NCI-H1930 (cell line): ENCODE measurements at places on chromosomes 12 and 14.

DNA sequence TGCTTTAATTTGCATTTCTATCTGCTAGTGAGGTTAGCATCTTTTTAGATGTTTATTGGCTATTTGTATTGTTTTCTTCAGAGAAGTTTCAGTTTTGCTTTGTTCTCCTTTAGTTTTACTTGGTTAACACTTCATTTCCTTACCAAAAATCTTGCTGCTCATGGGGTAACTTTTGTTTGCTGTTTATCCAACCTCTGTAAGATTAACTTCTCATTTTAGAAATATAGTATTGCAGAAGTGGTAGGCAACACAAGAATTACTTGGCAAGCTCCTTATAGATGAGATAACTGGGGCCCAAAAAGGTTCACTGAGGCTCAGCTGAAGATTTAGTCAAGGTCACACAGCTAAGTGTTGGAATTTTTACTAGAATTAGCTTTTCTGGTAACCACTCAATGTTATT is 40.5 kb downstream of the ALKBH1 start:
- no peak for DNase-seq

- no peak for DNase-seq
Observed at GRCh38 chr12:122399254-122399591, 23.2 kb downstream of the CLIP1 start.

DNA sequence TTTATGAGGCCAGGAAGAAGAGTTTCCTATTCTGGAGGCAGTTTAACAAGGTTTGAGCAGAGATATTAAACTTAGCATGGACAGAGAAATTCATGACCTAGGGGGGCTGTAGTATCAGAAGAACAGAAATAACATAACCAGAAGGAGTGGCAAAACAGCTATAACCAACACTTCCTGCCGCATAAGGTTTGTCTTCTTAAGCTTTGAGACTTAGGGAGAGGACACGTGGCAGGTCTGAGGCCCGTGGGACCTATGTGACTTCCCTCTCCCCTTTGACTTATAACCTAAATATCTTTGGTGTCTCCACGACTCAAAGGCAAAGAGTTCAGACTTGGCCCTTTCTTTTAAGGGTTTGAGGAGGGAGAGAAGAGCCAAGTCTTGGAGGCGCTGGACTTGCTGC is 119.1 kb upstream of the PZP start:
- DNase-seq = no peak

GRCh38 chr12:78343657-78344056 is 513.0 kb downstream of the NAV3 start:
- no peak for DNase-seq

DNA sequence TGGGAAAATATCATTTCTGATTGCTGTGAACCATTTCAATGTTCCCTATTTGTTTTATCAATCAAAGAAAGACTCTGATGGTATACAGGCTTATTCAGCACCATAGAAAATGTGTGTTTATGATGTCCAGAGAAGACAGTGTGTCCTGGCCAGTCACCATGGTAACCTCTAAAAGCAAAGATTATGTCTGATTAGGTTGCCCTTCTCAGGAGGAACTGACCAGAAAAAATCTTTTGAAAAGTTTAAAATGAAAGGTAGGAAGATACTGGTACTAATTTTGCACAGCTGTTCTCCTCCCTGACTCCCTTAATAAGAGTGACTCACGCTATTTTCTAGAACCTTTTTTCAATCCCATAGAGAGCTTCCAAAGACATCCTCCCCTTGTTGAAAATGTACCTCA is 391.8 kb upstream of the DCN start:
- DNase-seq = no peak

GRCh38 chr14:51883232-51883631 is 22.8 kb downstream of the GNG2 start:
- DNase-seq = no peak

DNA sequence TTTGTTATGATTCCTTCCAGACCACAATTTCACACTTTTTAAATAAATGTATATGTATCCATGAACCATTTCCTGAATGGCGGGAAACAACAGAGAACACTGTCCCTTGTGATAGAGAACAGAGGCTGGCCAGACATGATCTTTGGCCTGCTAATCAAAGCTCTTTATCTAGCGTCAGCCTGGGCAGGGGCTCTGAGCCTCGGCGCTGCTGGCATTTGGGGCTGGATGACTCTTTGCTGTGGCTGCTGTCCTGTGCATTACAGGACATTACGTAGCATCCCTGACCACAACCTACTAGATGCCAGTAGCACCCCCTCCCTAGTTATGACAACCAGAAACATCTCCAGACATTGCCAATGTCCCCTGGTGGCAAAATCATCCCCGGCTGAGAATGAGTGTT is 77.7 kb downstream of the DNAH10 start:
- DNase-seq = no peak

GRCh38 chr14:66508846-66509621 is 1.1 kb downstream of the GPHN start:
- DNase-seq = no peak

DNA sequence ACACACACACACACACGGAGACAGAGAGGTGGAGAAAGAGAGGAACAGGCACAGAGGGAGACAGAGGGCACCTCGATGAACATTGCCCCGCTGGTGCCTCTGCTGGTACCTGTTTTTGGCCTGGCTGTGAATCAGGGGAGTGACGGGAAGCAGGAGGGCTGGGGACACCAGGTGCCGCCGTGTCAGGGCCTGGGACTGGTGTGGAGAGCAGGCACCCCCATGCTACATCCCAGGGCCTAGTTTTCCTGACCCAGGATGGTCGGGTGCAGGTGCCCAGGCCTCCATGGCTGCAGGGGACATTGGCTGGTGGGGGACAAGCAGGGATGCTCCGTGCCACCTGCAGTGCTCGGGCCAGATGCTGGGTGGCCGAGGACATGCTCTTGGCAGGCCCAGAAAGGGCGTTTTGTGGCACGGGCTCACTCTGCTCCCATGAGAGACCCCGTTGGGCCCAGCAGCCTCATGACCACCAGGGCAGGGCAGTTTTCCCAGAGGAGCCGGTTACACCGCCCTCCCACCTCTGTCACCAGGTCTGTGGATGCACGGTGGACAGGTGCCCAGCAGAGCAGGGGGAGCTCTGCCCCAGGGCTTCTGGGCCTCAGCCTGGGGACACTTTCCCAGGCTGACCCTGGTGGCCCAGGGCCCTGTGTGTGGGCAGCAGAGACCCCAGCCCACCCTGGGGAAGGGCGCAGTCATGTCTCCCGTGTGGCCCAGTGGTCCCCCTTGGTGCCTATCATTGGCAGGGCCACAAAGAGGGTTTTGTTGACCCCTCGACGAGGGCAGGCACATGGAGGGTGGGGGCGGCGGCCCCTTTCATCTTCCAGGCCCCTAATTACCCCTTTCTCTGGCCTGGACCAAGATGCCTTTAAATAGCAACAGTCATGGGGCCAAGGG is 207.5 kb upstream of the RTL1 start:
- no peak for DNase-seq

DNA sequence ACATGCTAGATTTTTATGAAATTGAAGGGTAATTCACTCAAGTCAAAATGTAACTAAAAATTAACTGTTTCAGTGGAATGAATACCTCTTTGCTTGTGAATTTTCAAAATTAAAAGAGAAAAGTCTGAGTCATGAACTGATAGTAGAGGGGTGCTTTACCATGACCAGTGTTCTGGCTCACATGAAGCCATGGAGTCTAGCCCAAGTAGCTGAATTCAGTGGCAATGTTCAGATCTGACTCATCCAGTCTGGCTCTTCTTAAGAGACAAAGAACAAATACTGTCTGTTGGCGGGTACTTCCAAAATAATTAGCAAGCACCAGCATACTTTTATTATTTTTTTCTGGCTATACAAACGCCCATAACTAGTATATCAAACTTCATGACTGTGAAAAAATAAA is 366.3 kb upstream of the GARIN6 start:
- no peak for DNase-seq

DNA sequence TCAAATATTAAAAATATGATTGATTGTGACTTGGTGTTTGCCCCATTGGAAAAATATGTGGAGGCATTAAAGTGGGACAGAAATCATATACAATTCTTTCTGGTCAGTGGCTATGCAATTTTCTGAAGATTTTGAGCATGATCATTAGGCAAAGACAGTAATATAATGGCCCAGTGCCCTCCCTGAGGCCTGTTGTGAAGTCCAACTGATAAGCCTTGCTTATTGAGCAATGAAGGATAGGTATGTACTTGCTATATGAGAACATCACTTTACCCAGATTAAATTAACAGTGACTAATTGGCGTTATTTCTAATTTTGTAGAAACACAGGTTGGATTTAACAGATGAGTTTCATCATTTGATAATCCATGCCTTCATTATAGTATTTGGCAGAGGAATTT is 57.1 kb downstream of the NKX2-1 start:
- no peak for DNase-seq
